Activated naive CD8-positive, alpha-beta T cell treated with anti-CD3 and anti-CD28 coated beads, Interleukin-2, amount 10 ng/mL, durations not matched to agents 7 days and 5 days (primary cell): ENCODE measurements at places on chromosomes 5 and 9. TPM values are rescaled to one million over a fixed set of nuclear protein-coding genes. Genes with fewer than 3 reads are reported as not detected.

PCDHGA3 gene
- not detected for total RNA-seq

- H3K4me3 ChIP-seq, result no peak overlapping the region
- no peak for DNase-seq
- H3K4me1 ChIP-seq, result no peaks in the 10 kb centered on the region
- H3K27me3 ChIP-seq, result no peaks in the 10 kb centered on the region
- H3K36me3 ChIP-seq, result no peaks in the 10 kb centered on the region
Measured at GRCh38 chr5:155679530-155679929, 647.4 kb upstream of the SGCD start.

BDP1 gene
- total RNA-seq, result 36.4 TPM

DNA sequence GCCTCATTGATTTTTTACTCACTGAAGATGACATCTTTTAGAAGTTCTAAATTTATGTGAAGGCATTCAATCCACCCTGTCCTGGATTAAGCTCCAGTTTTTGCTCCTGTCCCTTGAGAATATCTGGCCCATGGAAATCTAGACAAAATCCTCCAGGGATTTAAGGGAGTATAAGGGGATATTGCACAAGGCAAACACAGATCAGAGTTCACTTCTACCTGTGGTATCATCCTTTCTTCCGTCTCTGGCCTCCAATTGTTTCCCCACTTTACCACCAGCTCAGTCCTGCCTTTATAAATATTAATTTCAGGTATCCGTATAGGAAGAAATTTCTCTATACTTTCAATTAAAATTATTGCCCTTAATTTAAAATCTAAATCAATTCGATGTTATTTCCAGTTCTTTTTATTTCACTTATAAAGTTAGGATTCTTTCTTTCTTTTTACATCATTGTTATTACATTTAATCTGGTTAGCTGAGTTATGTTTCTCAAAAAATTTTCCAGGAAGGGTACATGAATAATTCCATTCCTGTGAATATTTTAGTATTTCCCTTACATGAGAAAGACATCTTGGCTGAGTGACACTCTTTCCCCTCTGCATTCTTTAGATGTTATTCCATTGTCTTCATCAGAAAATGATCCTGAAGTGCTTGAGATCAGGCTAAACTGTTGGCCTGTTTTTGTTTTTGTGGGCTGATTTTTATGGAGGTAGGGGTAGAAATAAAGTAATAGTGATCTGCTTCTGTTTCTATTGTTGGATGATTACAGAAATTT is 194.3 kb upstream of the MAP3K1 start:
- DNase-seq, result no peak
- peaks cover 4% of the 10 kb centered on the region for H3K4me1 ChIP-seq
- H3K36me3 ChIP-seq, result peaks cover 13% of the 10 kb centered on the region
- H3K4me3 ChIP-seq, result no peak overlapping the region

NIPBL gene
- 70.3 TPM for total RNA-seq

MLANA gene
- total RNA-seq, result not detected

- no peaks in the 10 kb centered on the region for H3K36me3 ChIP-seq
- peak; percentile 65 for DNase-seq
- H3K27me3 ChIP-seq, result peaks cover 26% of the 10 kb centered on the region
- peak within 1 kb of the TSS; percentile 91 for H3K4me3 ChIP-seq
- peak within 1 kb of the TSS; percentile 52 for H3K27ac ChIP-seq
- peaks cover 10% of the 10 kb centered on the region for H3K4me1 ChIP-seq
Measured at GRCh38 chr5:146878476-146879172, at the start of gene PPP2R2B. PPP2R2B (minus strand) TSS chr5:146878757.

- no peak overlapping the region for H3K4me3 ChIP-seq
- H3K4me1 ChIP-seq, result no peaks in the 10 kb centered on the region
- no peaks in the 10 kb centered on the region for H3K36me3 ChIP-seq
- no peak for DNase-seq
- no peak overlapping the region for H3K27ac ChIP-seq
Measured at GRCh38 chr9:135664266-135664665, 1.2 kb downstream of the LCN9 start.

GRCh38 chr5:156715287-156715686 is 134.8 kb upstream of the PPP1R2B start:
- DNase-seq, result no peak
- no peak overlapping the region for H3K4me3 ChIP-seq
- H3K4me1 ChIP-seq, result peaks cover 1% of the 10 kb centered on the region
- no peak overlapping the region for H3K27ac ChIP-seq
- peaks cover 7% of the 10 kb centered on the region for H3K27me3 ChIP-seq

DNA sequence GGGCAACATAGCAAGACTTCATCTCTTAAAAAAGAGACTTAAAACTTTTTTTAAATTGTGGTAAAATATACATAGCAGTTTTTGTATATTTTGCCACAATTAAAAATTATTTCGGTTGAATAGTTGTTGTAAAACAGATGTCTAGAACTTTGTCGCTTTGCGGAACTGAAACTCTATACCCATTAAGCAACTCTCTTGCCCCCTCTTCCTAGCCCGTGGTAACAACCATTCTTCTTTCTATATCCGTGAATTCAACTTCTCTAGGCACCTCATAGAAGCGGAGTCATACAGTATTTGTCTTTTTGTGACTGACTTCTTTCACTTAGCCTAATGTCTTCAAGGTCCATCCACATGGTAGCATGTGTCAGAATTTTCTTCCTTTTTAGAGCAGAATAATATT is 43.3 kb downstream of the SPARC start:
- H3K27ac ChIP-seq, result no peak overlapping the region
- no peak for DNase-seq
- peaks cover 6% of the 10 kb centered on the region for H3K4me1 ChIP-seq
- H3K27me3 ChIP-seq, result peaks cover 3% of the 10 kb centered on the region
- no peak overlapping the region for H3K4me3 ChIP-seq
